Stimulated activated memory B cell treated with anti-CD40 and anti-IgM and Interleukin-4, amounts not matched to agents 10 μg/mL and 1 μg/mL and 100 μg/mL, for 72 hours (primary cell): ENCODE measurements at places on chromosomes 13 and 19.
A peak's percentile ranks its signal among the peaks of the same experiment; 100 is the strongest.

GRCh38 chr19:1146858-1147780, 26.9 kb downstream of the SBNO2 start:
- H3K4me3 ChIP-seq: no peak overlapping the region
- H3K4me1 ChIP-seq: peaks cover 8% of the 10 kb centered on the region
- H3K27ac ChIP-seq: no peak overlapping the region
- peaks cover 54% of the 10 kb centered on the region for H3K36me3 ChIP-seq
- ATAC-seq: no peak

DNA sequence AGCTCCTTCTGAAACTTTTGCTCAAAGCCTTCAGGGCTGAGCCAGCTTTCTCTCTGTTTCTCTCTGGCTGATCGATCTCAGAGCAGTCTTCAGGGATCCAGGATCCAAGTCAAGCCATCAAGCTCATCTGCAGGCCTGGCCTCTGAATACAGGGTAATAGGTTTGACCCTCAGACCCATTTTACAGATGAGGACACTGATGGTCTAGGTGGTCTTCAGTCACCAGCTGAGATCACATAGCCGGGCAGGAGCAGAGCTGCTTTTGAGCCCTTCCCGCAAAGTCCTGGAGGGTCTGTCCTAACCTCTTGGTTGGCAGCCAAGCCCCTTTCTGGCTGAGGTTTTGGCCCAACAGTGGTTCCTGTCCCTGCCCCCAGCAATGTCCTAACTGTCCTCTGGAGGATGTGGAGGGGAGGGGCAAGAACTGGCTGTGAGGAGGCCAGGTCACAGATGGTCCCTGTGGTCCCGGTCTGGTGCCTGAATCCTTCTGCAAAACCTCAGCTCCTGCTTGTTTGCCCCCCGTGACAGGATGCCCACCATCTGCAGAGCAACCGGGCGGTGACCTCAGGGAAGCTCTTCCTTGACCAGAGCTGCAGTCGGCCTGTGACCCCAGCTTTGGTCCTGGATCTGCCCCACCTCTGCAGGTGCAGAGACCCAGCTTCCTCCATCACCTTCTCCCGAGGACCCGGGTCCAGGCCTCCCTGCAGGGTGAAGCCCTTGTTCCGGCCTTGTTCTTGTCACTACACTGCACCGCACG, 5.8 kb upstream of the PEAK3 start:
- no peaks in the 10 kb centered on the region for H3K27me3 ChIP-seq
- H3K4me1 ChIP-seq: peaks cover 35% of the 10 kb centered on the region
- H3K4me3 ChIP-seq: peak overlapping the region; percentile 97
- peaks cover 13% of the 10 kb centered on the region for H3K36me3 ChIP-seq
- ATAC-seq: no peak

GRCh38 chr19:28289295-28290063, 923.5 kb downstream of the UQCRFS1 start:
- no peak for ATAC-seq
- no peaks in the 10 kb centered on the region for H3K4me1 ChIP-seq
- no peaks in the 10 kb centered on the region for H3K27me3 ChIP-seq
- H3K36me3 ChIP-seq: no peaks in the 10 kb centered on the region
- no peak overlapping the region for H3K27ac ChIP-seq
- no peak overlapping the region for H3K4me3 ChIP-seq

DNA sequence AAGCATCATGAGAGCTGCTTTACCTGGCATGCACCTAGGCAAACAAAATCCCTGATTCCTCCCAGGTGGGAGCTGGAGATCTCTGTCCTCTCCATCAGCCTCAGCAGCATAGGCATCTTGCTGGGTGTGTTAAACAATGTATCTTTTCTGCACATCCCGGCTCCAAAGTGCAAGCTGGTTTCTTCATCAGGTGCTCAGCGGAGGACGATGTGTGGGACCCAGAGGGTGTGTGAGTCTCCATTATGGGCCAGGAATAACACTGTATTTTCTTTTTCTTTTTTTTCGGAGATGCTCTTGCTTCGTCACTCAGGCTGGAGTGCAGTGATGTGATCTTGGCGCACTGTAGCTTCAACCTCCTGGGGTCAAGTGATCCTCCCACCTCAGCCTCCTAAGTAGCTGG, 9.9 kb downstream of the CNFN start:
- H3K4me1 ChIP-seq: no peaks in the 10 kb centered on the region
- ATAC-seq: no peak
- no peak overlapping the region for H3K27ac ChIP-seq
- H3K27me3 ChIP-seq: peaks cover 21% of the 10 kb centered on the region
- H3K36me3 ChIP-seq: peaks cover 10% of the 10 kb centered on the region

DNA sequence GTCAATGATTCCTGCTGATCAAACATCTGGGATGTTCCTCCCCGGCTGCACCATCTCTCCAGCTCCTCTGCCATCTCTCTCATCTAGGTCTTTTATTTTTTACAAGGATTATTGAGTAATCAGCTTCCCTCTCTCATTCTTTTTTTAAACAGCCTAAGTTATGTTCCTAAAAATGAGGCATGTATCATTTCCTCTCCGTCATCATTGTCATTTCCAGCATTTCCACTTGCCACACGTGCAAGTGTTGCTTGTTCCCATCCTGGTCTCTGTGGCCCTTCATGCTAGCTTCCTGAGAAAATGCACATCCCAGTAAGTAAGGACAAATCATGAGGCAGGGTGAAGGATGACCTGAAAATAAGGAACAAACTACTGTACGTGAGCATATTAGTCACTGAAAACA, 102.7 kb upstream of the POSTN start:
- no peaks in the 10 kb centered on the region for H3K36me3 ChIP-seq
- H3K27ac ChIP-seq: no peak overlapping the region

DNA sequence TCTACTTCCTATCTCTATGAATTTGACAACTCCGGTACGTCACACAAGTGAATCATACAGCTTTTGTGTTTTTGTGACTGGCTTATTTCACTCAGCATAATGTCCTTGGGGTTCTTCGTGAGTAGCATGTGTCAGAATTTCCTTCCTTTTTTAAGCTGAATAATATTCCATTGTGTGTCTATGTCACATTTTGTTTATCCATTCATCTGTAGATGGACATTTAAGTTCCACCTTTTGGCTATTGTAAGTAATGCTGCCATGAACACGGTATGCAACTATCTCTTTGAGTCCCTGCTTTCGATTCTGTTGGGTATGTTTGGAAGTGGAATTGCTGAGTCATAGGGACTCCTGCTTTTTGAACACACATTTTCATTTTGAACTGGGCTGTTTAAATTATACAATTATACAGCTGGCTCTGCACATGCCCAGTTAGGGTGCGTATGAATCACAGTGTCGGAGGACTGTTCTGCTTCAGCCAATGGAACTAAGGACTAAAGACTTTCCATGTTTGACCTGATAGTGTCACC, 43.0 kb upstream of the C13orf42 start:
- H3K27ac ChIP-seq: no peak overlapping the region
- H3K27me3 ChIP-seq: peaks cover 21% of the 10 kb centered on the region
- H3K4me1 ChIP-seq: no peaks in the 10 kb centered on the region
- no peak for ATAC-seq

DNA sequence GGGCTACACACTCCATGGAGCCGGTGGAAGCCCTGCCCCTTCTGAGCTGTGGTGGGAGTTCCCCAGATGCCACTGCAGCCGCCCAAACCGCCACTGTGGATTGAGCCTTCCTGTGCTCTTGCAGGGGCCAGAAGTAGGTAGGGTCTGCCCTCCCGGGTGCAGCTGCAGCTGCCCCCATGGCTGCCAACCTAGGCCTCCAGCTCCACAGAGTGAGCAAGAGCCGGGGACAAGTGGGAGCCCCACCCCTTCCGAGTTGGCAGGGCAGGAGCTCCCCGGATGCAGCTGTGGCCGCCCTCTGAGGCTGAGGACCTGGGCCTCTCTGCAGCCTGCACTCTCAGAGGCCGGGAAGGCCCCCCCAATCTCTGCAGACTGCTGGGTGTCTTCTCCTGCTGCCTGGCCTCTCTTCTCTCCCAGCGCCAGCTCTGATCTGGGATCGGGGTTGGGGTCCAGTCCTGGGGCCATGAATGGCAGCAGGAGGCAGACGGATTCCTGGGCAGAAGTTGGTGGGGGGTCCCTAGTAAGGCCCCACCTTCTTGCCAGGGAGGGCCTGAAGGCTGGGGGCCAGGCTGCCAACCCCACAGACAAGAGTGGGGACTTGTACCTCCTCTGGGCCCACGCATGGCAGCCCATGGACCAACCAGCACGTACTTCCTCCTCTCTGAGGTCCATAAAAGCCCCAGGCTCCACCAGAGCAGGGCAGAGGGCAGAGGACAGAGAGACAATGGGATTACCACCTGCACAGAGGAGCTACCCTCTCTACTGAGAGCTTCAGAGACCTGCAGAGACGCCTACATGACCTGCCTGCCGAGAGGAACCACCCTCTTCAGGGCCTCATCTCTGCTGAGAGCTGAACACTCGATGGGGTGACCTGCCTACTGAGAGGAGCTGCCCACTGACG, 28.9 kb downstream of the AP2S1 start:
- peaks cover 58% of the 10 kb centered on the region for H3K4me1 ChIP-seq
- no peaks in the 10 kb centered on the region for H3K36me3 ChIP-seq
- no peaks in the 10 kb centered on the region for H3K27me3 ChIP-seq
- peak; percentile 85 for ATAC-seq

DNA sequence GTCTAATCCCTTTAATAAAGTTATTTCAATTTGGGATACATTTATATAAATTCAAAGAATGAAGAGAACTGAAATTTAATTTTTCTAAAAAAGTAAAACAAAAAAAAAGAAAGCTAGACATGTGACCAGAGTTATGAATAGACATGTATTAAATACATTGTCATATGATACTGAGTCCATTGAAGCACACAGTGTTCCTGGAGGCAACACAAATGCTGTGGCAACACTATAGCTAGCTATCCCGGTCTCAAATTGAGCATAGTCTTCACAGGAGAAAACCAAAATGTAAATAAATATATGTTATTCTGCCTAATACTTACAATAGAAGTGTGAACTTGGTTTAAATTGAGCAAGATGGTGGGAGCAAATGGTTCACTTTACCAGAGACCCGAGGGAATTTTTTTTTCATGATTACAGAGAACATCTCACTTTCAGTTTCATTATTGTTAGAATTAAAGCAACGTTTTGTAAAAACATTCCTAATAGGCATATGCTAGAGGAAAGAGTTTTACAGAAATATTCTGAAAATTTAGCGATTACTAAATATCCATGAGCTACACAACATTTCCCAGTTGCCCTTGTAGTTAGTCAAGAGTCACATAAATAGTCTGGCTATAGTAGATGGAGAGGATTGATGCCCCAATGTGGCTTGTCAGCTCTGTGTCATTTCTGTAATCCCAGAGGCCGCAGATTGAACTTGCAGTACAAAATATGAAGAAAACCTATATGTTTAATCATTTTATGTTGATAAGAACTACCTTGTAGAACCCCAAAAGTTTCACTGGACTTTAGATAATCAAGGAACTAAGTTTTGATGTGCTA, 775.7 kb upstream of the SPRY2 start:
- no peaks in the 10 kb centered on the region for H3K4me1 ChIP-seq
- H3K27me3 ChIP-seq: no peaks in the 10 kb centered on the region
- no peak overlapping the region for H3K27ac ChIP-seq

DNA sequence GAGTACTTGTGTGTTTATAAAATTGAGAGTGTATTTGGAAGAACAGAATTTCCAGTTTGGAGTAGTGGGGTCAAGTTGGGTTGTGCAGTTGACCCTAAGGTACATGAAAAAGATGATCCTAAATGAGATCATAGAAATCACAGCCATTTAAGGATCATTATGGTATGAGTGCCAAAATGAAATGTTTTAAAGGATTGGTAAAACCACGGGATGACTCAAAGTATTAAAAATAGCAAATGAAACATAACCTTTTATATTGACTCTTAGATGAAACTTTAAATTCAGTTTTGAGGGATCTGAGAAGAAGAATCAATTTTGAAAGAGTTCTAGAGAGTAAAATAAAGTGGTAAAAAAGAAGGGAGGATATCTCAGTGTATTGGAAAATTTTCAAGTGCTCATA, 773.8 kb downstream of the GPC5 start:
- no peaks in the 10 kb centered on the region for H3K36me3 ChIP-seq
- no peaks in the 10 kb centered on the region for H3K27me3 ChIP-seq
- H3K27ac ChIP-seq: no peak overlapping the region
- no peaks in the 10 kb centered on the region for H3K4me1 ChIP-seq

DNA sequence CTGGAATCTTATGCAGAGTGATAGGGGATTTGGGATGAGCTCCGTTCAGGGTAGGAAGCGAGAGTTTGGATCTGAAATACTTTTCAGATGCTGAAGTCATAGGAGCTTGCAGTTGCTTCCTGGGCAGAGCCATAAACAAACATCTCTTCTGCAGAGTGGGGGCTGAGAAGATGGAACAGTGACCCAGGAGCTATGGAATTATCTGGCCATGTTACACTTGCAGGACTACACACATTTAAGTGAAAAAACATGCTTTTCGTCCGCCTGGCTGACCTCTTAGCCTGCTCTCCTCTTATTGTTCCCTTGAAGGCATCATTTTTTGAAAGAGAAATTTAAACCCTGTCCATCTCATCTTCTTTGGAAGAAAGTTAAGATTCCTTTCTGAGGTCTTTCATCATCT, 40.7 kb downstream of the PSG11 start:
- peaks cover 6% of the 10 kb centered on the region for H3K36me3 ChIP-seq
- no peak for ATAC-seq
- H3K27me3 ChIP-seq: peaks cover 24% of the 10 kb centered on the region
- H3K27ac ChIP-seq: no peak overlapping the region
